Esophagus squamous epithelium (tissue), 5 donors: ENCODE measurements at places on chromosomes 7 and 10.
A peak's percentile ranks its signal among the peaks of the same experiment; 100 is the strongest.

- H3K4me1 ChIP-seq: peaks cover 35% of the 10 kb centered on the region
- DNase-seq: no peak
- no peak overlapping the region for H3K4me3 ChIP-seq
- H3K27ac ChIP-seq: no peak overlapping the region
- no peaks in the 10 kb centered on the region for H3K27me3 ChIP-seq
These were observed 211.4 kb downstream of the TNS3 start for GRCh38 chr7:47370461-47371042.

DNA sequence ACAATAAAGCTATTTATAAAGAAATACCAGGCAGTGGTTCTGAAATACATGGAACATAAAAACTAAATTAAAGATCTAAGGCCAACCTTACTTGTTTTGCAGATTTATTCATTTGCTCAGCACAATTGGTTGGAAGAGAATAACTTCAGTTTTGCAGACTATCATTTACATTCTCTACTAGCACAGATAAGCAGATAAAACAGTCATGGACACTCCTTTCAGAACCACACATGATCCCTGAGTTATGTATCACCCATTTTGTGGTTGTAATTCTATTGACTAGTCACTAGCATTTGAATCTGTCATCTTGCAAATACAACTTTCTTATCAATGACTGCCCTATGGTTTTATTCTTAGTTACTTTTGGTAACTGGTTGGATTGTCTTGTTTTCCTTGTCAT, 45.1 kb downstream of the PRKAR2B start:
- H3K27me3 ChIP-seq: no peaks in the 10 kb centered on the region
- H3K4me3 ChIP-seq: no peak overlapping the region
- no peak overlapping the region for H3K27ac ChIP-seq
- H3K36me3 ChIP-seq: no peaks in the 10 kb centered on the region

DNA sequence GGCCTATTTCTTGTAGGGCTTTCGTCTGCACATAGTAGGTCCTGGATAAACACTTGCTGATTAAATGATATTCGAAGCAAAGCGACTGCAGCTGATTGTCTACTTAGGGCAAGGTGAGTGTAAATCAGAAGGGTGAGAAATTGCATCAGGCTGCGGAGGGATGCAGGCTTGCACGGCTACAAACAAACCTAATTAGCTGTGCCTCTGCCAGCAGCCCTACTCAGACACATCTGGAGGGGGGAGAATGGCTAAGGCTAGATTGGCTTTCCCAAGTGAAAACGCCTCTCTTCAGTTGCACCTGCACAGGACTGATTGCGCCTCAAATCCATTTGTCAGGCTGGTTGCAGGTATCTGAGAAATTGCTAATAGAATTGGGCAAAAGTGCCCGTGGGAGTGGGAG, 247.5 kb downstream of the DPP6 start:
- no peaks in the 10 kb centered on the region for H3K36me3 ChIP-seq
- no peak for DNase-seq
- H3K4me3 ChIP-seq: no peak overlapping the region
- H3K4me1 ChIP-seq: no peaks in the 10 kb centered on the region
- H3K27me3 ChIP-seq: no peaks in the 10 kb centered on the region

DNA sequence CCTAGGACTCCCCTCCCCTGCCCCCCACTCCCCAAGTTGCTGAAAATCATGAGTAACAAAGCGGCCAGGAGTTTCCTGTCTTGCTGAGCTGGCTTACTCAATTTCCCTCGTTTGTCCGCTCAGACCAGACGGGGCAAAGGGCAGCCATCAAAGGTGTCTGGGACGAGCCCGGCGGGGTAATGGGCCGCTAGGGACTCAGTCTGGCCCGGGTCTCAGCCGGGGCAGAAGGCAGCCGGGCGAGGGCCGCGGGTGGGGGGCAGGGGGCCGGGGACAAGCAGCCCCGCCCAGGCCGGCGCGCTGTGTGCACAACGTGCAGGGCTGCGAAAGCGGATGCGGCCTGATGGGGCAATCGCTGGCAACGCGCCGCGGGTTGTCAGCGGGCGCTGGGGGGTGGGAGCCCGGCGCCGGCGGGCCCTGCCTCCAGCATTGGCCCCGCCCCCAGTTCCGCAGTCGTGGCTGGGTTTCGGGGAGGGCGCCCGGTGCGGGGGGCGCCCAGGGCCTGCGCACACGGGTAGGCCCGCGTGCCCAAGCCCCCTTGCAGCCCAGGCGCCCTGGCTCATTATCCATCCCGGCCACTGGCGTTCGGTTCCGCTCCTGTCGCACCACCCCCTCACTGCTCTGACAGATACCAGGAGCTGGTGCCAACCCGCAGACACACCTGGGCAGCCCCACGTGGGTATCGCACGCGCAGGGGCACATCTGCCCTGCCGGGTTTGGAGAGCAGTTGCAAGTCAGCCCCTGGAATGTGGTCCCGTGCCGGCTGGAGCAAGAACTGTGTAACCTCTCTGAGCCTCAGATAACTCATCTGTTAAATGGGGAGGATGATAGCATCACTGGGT, 35.1 kb downstream of the DNAJB12 start:
- no peaks in the 10 kb centered on the region for H3K36me3 ChIP-seq
- H3K4me3 ChIP-seq: peak overlapping the region; percentile 51
- peak; percentile 66 for DNase-seq
- no peaks in the 10 kb centered on the region for H3K27me3 ChIP-seq
